Retinal pigment epithelial cell (primary cell): ENCODE measurements at places on chromosomes 11 and 22.
A peak's percentile ranks its signal among the peaks of the same experiment; 100 is the strongest.

GRCh38 chr11:30100495-30100894 is 83.7 kb upstream of the KCNA4 start:
- DNase-seq, result no peak

DNA sequence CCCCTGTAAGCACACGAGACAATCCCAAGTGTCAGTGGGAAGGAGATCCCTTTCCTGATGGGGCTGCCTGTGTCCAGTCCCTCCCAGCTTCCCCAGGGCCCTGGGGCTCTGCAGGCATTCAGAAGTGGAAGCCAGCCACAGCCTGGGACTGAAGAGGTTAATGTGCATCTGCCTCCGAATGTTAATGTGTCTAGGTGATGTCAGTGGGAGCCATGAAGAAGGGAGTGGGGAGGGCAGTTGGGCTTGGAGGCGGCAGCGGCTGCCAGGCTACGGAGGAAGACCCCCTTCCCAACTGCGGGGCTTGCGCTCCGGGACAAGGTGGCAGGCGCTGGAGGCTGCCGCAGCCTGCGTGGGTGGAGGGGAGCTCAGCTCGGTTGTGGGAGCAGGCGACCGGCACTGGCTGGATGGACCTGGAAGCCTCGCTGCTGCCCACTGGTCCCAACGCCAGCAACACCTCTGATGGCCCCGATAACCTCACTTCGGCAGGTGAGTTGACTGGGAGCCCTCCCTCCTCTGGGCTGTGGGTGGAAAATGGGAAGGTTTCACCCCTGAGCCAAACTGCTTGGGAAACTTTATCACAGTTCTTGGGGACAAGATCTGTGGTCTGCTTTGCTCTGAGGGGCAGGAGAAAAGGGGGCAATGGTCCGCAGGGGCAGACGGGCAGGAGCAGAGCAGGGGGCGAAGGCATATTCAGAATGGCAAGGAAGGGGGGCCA is at the start of gene MCHR1:
MCHR1 (plus strand) TSS at position 236 of the 715 bp plus-strand sequence; CDS start at position 405, 169 bp downstream.
- no peak for DNase-seq

GRCh38 chr22:21760640-21761039 is 25.0 kb upstream of the YPEL1 start:
- no peak for DNase-seq

DNA sequence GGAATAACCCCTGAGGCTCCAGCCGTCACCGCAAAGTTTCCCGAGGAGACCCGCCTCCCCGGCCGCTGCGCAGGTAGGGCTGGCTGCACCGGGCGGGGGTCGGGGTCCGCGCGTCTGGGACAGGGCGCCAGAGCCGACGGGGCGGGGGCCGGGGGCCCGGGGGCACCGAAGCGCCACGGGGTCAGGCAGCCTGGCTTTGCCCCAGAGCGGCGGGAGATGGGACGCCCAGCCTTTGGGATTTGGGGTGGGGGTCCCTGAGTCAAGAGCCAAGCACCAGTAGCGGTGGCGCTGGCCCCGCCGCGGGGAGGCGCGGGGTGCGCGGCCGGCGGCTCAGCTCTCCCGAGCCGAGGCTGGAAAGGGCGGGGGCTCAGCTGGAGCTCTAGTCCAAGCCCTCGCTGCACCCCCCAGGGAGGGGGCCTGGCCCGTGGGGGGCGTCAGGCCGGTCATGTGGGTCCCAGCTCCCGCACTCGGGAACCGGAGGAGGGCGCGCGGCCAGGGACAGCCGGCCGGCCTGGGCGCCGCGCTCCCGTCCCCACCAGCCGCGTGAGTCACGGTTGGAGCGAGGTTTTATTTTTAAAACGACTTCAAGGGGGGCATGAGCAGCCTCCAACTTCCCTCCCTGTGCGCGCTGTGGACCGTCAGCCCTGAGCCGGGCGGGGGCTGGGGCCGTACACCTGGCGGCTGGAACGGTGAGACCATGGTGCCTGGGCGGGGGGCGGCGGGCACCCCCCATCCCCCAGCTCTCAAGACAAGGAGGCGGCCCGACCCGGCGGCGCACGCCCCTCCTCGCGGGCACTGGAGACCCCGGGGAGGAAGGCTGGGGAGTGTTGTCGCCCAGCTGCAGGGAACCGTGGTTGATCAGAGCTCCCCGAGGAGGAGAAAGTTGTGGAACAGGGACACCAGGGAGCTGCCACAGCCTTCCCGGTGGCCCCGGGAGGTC is 626 bp downstream of the FLRT1 start:
- DNase-seq, result no peak

DNA sequence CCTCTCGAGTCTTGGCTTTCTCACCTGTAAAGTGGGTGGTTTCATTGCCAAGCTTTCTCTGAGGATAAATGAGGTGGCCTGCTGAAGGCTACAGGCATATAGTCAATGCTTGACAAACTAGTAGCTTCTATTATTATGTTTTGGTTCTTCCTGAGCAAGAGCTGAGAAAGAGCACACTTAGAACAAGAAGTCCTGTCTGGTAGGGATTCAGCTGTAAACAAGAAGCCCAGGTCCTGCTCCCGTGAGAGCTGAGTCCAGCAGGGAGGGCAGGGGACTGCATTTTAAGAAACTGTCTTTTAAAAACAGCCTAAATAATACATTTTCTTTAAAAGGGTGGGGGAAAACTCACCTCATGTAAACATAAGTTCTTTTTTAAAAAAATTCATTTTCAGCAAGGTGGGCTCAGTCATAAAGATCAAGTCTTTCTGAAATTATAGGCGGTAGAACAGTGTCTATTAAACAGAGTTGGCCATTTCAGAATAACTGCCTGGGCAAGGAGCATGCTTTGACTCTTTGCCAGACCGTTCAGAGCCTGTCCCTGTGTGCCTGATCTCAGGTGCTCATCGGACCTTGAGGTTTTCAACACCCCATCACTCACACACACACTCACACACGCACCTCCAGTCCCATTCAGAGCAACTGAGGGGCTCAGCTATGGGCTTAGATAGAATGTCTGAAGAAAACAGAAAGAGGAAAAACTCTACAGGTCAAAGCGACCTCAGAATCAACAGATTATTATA is 29.2 kb upstream of the MYO18B start:
- DNase-seq, result no peak

DNA sequence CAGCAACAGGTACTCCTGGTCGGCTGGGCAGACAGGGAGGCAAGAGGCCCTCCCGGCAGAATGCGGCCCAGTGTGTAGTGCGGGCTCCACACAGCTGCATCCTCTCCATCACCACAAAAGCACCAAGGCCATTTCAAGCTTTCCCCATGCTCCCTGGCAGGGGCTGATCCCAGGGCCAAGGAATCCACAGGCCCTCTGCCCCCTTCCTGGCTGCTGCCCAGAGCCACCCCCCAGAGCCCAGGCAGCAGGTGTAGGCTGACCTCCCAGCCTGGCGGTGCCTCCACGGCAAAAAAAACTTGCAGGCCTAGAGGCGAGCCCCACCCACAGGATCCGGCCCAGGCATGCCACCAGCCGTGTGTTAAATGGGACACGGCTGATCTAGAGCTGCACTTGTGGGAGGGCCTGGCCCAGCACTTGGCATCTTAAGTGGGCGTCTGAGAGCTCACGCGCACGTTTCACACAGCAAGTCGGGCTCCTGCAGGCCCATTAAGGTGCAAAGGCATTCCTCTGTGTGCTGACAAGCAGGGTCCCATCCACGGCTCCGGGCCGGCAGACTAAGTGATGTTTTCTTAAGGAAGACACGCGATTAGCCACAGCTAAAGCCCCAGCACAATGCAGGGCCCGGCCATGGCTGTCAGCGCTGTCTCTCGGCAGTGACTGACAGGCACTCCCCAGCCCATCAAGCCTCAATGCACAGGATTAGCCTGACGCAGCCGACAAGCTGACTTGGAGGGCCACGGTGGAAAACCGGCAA is 19.8 kb upstream of the GNB1L start:
- DNase-seq, result no peak

- DNase-seq, result no peak
Observed at GRCh38 chr22:31230871-31231621, 18.9 kb downstream of the LIMK2 start.

GRCh38 chr11:12674936-12675696 is 895 bp downstream of the TEAD1 start:
- no peak for DNase-seq

- no peak for DNase-seq
Observed at GRCh38 chr11:121099885-121100284, 1.2 kb upstream of the TECTA start.

DNA sequence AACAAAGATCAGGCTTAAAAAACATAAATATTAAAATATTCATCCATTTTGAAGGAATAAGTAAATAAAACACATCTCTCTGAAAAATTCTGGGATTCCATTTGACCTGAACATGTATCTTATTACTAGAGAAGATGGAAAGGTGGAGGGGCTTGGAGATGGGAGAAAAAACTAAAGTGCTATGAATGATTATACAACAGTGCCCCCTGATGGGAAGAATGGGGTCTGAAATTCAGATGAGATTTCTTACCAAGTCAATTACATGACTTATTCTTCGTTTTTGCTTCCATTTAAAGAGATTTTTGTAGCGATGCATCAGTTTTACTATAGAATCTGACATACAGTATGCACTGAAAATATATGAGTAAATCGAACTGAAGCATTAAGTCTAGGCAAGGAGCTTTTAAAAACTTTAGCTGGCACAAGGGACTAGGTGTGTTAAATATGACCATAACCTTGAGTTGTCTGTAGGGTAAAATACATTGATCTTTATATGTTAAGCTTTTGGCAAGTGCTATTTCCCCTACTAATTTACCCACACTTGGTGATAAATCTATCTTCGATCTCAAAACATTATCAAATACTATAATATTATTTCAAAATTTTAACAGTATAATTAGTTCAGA is 718.8 kb downstream of the CNTN5 start:
- DNase-seq, result peak; percentile 26

GRCh38 chr11:129611661-129612446 is 203.8 kb upstream of the TMEM45B start:
- DNase-seq, result peak; percentile 74

- DNase-seq, result no peak
Observed at GRCh38 chr11:78259777-78260487, 71.2 kb downstream of the USP35 start.
